ENCODE measurements at places on chromosomes 1 and 21.
A peak's percentile ranks its signal among the peaks of the same experiment; 100 is the strongest.

GRCh38 chr21:36576441-36576840 is 96.5 kb upstream of the CLDN14 start:
- no peak for DNase-seq

DNA sequence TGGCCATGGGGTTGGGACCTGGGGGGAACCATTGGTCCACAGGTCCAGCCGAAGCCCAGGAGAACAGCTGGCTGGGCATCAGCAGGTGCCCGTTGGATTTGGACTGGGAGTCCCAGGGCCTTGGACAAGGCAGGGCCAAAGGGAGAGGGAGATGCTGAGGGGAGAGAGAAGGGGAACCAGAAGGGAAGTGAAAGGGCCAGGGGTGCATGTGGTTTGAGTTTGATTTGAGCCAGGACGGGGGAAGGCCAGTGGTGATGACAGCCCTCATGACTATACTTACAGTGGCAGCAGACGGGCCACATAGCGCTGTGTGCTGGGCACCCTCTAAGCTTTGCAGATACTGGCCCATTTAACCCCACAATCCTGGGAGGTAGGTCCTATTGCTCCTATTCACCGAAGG is 18.8 kb downstream of the AGRN start:
- DNase-seq: no peak

GRCh38 chr1:246572785-246573184 is 6.5 kb downstream of the CNST start:
- DNase-seq: no peak

GRCh38 chr1:42034426-42034825 is 115.7 kb upstream of the HIVEP3 start:
- no peak for DNase-seq

- peak; percentile 54 for DNase-seq
Measured at GRCh38 chr1:2194319-2194897, at the start of gene FAAP20. Gene FAAP20 (minus strand): TSS chr1:2194772. CDS start chr1:2194749, 23 bp downstream.

DNA sequence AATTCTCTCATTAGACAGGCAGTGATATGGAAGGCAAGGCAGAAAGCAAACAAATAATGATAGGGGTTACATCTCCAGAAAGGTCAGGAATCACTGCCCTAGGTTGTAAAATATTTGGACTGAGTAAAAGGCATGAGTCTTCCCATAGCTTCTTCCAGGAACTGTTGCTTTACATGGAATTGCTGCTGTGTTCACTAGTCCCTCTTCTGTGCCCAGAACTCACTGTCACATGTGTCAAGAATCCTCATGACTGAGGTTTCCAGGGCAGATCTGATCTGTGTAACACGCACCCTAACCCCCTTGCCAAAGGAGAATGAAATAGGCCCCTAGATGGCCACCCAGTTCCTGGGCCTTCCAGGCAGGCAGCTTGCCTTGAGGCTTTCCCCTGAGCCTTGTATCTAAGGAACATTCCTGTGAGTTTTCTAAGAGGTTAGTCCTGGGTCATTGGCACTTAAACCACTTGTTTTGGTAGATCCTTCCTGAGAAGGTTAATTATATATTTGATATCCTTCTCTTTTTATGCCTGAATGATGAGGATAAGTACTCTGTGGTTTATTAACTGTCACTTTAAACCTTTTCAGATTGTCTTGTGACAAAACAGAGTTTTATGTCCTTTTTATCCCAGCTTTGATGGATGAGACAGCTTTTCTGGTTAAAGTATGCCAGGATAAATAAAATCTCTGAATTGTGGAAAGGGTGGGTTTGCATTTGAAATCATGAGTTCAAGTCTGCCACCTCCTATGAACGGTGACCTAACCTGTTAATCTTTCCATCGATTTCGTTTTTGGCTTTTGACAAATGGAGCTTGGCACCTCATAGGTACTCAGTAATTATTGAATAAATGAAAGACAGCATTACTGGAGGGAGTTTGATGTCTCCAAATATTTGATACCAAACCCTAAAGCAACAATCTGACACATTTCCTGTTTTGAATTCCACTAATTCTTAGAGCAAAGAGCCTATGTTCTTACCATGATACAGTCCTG is 163.3 kb downstream of the DHRS3 start:
- no peak for DNase-seq

DNA sequence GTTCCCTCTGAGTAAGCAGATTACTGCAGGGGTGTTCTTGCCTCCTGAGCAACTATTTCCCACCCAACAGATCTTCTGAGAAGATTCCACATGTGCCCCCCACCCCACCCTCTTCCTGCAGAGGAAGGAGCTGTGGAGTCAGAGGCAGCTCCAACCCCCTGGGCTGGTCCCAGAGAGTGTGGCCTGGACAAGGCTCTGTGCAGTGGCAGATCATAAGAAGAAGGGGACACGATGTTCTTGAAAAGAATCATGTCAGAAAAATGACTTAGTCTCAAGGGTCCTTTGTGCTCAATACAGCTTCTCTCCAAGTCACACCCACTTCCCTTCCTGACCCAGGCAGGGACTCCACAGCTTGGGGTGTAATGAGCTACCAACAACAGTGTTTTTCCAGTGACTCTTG is 95.2 kb downstream of the SYF2 start:
- DNase-seq: no peak

- DNase-seq: peak; percentile 8
Measured at GRCh38 chr1:147496571-147497210, 44.6 kb upstream of the BCL9 start.

DNA sequence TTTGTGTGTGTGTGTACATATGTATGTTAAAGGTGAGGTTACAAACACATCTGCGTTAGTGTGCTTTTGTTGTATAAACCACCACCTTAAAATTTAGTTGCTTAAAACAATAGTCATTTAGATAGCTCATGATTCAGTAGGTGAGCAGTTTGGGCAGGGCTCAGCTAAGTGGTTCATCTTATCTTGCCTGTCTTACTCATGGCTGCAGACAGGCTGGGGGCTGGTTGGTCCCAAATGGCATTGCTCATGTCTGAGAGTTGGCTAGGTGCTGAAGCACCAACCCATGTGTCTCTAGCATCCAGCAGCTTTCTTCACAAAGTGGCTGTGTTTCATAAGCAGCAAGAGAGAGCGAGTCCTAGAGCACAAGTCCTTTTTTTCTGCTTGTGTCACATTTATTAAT is 91.4 kb downstream of the MACF1 start:
- no peak for DNase-seq

DNA sequence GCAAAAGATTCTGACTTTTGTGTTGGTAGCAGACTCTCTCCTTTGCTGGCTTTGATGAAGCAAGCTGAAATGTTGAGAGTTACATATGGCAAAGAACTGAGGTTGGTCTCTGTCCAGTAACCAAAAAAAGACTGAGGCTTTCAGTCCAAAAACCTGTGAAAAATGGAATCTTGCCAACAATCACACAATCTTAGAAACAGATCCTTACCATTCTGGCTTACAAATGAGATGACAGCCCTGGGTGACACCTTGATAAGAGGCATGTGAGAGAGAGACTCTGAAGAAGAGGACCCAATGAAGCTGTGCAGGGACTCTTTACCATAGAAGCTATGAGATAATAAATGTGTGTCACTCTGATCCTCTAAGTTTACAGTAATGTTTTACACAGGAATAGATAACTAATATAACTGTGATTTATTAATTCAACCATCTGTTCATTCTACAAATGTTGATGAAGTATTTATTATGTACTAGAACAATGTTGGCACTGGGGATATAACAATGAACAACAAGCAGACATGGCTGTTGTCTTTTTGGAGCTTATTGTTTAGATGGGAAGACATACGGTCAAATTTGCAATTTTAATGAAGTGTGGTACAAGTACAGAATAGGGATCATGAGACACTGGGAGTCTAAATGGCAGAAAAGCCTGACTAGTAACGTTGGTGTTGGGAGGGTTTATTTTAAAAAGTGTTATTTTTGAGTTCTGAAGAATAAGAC is 251.0 kb downstream of the OLFM3 start:
- DNase-seq: no peak

GRCh38 chr1:13535227-13535626 is 21.4 kb upstream of the LRRC38 start:
- DNase-seq: no peak

DNA sequence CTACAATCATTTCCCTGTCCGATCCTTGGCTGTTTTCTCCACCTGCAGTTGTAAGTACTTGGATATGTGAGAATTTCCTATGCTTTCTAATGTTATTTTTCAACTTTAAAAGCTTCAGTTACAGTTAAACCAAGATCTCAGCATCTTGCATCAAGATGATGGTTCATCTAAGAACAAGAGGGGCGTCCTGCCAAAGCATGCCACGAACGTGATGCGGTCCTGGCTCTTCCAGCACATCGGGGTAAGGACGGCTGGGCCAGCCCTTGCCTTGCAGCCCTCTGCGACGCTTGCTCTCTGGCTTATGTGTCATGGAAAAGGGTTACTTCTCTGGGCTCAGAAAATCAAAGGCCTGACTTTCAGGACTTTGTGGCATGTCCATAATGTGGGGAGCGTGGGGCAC is 46.8 kb downstream of the PKNOX1 start:
- no peak for DNase-seq

- DNase-seq: no peak
Measured at GRCh38 chr1:208577381-208577905, 333.3 kb upstream of the PLXNA2 start.

All from stimulated activated CD8-positive, alpha-beta memory T cell treated with anti-CD3 and anti-CD28 coated beads, Interleukin-2, amount 100 ng/mL, for 48 hours (primary cell).